ENCODE measurements at places on chromosomes 11 and 22.

DNA sequence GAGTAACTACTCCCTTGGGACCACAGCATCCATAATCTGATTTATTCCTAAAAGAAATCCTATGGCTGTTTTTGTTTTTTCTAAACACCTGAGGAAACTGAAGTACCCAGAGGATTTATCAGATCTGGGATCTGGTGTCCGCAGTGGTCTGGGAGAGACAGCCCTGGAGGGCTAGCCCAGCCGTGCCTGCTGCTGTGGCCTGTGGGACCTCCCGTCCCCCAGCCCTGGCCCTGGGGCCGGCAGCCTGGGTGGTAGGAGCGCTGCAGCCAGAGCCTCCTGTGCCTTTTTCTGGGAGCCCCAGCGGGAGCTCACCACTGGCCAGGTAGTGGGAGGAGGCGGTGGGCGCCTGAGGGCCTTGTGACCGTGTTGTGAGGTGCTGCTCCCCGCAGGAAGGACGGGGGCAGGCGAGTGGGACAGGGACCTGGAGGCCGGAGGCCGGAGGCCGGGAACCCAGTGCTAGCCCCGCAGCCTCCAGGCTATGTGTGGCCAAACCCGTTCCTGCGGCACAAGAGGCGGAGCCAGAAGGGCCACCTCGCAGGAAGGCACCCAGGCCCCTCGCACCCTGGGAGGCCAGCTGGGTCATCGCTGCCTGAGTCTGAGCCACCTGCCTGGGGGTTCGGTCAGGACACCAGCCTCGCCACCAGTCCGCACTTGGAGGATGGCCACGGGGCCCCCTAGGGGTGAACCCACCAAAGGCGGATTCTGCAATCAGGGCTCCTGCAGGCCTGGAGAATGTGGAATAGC lies 18.2 kb upstream of the C11orf96 start:
- DNase-seq = no peak

DNA sequence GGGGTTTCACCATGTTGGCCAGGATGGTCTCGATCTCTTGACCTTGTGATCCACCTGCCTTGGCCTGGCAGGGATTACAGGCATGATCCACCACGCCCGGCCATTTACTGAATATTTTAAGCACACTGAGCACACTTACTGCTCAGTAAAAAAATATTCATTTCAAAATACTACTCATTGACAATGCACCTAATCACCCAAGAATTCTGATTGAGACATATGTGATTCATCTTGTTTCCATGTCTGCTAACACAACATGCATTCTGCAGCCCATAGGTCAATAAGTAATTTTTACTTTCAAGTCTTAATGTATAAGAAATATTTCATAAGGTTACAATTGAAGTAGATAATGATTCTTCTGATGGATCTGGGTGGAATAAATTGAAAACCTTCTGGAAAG lies 4.2 kb upstream of the OR52J3 start:
- no peak for DNase-seq

- DNase-seq = no peak
These were observed 31.2 kb downstream of the LDLRAD3 start for GRCh38 chr11:35974882-35975589.

- no peak for DNase-seq
These were observed 51.4 kb upstream of the WNT7B start for GRCh38 chr22:46028106-46028991.

DNA sequence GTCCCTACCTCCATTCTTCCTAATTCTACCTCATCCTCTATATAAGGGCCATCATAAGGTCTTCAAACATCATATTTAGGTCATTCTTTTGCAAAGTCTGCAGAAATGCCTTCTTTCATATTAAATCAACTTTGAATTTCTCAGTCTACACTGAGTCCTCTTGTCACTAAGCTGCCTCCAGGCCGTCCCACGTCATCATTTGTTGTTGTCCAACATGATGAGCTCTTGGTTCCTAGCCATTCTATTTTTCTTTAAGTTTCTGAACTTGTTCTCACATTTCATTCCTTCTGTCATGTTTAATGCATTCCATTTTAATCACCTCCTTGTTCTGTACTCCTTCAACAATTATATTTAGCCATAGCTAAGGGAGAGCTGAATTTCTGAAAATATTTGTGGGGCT lies 59.2 kb upstream of the PGR start:
- DNase-seq = no peak

GRCh38 chr22:26336773-26337172 lies 92.3 kb upstream of the ASPHD2 start:
- no peak for DNase-seq

DNA sequence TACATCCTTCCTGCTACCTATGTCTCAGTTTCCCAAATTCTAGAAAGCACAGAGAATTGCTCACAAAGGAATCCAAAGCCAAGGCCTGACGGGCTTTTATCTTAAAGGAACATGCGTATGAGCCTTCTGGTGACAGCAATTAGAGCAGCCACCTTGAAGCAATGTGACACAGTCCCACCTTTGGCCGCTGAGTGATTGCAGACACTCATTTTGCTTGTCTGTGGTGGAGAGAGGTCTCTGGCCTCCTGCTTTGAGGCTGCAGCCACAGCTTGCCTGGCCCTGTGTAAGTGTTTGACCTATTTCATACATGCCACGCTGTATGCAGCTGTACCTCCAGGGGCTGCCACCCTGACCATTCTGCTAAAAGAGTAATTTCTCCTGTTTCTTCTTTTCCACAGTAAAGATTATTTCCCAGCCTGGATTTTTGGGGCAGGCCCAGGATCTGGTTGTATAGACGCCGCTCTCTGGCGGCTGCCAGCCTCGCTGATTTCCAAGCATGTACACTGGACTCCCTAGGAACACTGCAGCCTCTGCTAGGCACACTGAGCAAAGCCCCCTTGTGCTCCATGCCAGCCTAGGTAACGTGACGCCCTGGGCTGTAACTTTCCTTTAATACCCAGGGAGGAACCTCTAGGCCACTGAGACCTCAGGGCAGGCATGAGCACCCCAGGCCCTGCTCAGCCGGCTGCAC lies 1.1 kb upstream of the TMA7B start:
- no peak for DNase-seq

GRCh38 chr11:70076461-70076931 lies 1.6 kb upstream of the ANO1 start:
- DNase-seq = no peak

GRCh38 chr22:33110562-33111163 lies 52.5 kb upstream of the SYN3 start:
- DNase-seq = no peak

DNA sequence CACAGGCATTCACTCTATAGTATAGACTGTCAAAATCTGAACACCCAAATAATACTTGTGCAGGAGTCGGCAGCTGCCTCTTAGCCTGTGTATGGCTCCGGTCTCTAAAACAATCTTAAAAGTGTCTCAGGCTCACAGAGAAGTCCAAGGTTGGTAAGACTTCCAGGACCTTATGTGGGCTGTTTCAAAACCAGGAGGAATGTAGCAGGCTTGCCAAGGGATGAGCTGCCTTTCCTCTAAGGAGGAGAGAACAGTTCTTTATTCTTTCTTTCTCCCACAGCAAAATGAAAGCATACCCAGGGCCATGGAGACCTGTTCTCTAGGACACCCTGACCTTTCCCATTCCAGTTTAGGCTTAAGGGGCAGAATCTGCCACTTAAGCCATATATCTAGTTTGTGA lies 176.5 kb downstream of the TRPC6 start:
- DNase-seq = no peak

- DNase-seq = peak; percentile 51
These were observed 11.8 kb downstream of the TIGD3 start for GRCh38 chr11:65366340-65366773.

DNA sequence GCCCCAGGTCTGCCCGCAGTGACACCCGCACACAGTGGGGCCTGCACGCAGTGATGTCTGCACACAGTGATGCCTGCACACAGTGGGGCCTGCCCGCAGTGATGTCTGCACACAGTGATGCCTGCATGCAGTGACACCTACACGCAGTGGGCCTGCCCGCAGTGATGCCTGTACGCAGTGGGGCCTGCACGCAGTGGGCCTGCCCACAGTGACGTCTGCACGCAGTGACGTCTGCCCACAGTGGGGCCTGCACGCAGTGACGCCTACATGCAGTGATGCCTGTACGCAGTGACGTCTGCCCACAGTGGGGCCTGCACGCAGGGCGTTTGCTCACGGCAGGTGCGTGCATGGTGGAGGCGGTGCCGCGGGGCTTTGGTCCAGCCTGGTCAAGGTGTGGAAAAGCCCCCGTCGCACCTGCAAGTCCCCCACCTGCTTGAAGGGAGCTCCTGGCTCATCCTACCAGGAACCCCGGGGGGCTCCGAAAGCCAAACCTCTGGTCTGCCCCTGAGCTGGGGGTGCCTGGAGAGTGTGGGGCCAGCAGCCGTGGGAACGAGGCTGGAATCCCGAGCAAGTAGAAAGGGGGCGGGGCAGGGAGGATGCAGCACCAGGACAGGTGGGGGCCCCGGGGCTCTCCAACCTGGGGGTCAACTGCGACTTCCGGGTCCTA lies 8.9 kb upstream of the SYT8 start:
- DNase-seq = no peak

All from activated CD8-positive, alpha-beta T cell treated with anti-CD3 and anti-CD28 coated beads, Interleukin-2, amount 10 ng/mL, durations not matched to agents 7 days and 5 days (primary cell).